Foreskin keratinocyte (primary cell): ENCODE measurements at places on chromosomes 7 and 10.

DNA sequence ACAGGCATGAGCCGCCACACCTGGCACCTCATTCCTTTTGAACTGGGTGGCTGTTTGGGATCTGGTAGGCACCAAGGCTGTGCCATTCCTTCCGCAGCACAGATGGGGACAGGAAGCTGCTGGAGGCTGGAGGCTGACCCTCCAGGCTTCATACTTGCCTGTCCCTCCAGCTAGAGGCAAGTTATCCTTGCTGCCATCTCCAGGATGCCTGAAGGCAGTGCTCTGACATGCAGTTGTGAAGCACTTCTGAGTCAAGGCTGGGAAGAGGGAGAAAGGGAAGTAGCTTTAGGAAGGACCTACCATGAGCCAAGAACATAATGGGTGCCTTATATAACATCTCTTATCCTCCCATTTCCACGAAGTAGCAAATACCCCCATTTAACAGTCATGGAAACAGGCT lies 9.5 kb downstream of the MARVELD1 start:
- no peak for DNase-seq

- no peak for DNase-seq
These were observed 1.1 kb downstream of the BAZ1B start for GRCh38 chr7:73520673-73521635.

GRCh38 chr7:100157334-100158228 lies 942 bp downstream of the TRAPPC14 start:
- DNase-seq = peak; percentile 52

DNA sequence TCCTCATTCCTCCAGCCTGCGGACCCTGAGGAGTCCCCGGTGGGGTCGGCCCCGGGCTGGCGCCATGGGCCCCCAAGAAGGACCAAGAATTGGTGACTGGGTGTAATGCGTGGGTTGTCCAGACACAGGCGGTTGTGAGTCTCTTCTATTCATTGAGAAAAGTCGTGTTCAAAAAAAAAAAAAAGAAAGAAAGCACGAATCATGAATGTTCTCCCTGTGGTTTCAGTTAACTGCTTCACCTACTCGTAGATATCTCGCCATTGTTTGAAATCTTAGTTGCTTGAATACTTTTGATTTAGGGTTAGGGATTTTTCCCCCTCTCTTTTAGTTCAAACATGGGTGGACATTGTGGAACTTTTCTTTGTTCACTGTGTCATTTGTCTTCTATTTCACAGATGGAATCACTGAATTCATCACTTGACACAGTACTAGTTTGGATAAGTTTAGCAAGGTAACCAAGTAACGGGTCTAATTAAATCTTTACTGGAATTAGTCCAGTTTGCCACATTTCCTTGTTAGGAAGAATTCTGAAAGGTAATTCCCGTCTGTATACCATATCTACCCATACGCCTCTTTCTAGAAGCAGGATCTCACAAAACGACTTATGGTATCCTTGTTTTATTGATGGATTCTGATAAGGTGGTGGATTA lies 775 bp downstream of the STARD3NL start:
- DNase-seq = peak; percentile 33

GRCh38 chr7:22823142-22823497 lies 471 bp upstream of the TOMM7 start:
- DNase-seq = no peak

DNA sequence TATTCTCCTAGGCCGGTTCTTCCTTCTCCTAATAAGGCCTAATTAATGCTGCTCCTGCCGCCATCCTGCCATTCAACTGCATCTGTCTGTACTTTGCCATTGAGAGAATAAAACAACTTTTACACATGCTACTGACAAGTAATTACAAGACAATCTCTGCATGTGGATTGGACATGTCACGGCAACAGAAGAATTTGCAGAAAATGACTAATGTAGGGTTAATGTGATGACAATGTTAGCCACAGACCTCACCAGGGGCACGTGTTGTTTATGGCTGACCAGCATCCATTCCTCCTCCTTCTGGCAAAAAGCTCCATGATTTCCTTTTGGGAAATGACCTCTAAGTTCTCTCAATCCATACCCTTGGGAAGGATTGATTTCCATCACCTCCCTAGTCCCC lies 58.0 kb downstream of the NEBL start:
- peak; percentile 82 for DNase-seq

GRCh38 chr10:27188259-27188658 lies 33.1 kb downstream of the MASTL start:
- no peak for DNase-seq

- no peak for DNase-seq
These were observed 33.2 kb downstream of the RBM28 start for GRCh38 chr7:128310499-128310898.

- DNase-seq = no peak
These were observed 78.4 kb downstream of the CUL2 start for GRCh38 chr10:35011771-35012191.

DNA sequence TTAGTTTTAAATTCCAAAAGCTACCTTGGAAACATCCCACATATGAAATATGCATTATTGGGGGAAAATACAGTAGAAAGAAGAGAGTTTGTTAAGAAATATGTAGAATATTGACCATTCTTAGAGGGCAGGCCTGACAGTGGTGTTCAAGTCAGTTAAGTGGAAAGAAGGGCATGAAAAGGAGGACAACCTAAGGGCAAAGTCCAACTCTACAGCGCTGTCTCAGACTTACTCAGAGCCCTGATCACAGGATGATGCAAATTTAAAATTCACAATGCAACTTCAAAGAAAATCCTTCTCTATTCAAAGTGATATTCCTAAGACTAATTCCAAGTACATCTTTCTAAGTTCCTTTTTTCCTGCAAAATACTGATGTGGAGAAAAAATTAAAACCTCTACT lies 139.1 kb upstream of the LRRTM3 start:
- DNase-seq = no peak

- DNase-seq = no peak
These were observed 50.8 kb downstream of the SH2D4B start for GRCh38 chr10:80588546-80588945.

DNA sequence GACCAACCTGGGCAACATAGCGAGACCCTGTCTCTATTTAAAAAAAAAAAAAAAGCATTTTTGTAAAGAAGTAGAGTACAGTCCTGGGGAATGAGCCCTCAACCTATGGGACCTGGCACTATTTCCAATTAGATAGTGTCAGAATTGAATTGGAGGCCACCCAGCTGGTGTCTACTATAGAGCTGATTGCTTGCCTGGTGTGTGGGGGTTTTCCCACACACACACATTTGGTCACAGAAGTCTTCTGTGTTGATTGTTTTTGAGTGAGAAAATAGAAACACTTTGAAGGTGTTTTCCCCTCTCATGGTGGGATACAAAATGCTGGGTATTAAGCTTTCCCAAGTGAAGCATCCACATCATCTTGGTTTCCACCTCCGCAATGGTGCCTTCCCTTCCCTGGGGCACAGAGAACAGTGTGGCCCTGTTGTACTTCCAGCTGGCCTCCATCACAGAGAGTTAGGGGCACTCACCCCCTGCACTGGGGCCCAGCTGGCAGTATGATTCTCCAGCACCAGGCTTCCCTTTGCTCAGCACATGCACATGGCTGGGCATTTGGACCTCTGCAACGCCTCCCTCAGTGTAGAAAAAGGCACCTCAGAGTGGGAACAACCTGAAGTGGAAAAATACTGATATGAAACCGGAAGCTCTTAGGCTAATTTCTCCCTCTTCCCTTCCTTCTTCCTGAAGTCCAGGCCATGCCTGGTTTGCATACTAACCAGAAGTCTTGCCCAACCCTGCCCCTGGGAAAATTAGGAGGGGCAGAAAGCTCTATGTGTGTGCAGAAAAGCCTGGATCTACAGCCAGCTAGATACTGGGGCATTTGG lies 10.7 kb upstream of the NFKB2 start:
- DNase-seq = peak; percentile 44

- no peak for DNase-seq
These were observed 6.9 kb downstream of the PPP2R2D start for GRCh38 chr10:131907679-131908078.
